ENCODE measurements at places on chromosomes 11 and 22.

DNA sequence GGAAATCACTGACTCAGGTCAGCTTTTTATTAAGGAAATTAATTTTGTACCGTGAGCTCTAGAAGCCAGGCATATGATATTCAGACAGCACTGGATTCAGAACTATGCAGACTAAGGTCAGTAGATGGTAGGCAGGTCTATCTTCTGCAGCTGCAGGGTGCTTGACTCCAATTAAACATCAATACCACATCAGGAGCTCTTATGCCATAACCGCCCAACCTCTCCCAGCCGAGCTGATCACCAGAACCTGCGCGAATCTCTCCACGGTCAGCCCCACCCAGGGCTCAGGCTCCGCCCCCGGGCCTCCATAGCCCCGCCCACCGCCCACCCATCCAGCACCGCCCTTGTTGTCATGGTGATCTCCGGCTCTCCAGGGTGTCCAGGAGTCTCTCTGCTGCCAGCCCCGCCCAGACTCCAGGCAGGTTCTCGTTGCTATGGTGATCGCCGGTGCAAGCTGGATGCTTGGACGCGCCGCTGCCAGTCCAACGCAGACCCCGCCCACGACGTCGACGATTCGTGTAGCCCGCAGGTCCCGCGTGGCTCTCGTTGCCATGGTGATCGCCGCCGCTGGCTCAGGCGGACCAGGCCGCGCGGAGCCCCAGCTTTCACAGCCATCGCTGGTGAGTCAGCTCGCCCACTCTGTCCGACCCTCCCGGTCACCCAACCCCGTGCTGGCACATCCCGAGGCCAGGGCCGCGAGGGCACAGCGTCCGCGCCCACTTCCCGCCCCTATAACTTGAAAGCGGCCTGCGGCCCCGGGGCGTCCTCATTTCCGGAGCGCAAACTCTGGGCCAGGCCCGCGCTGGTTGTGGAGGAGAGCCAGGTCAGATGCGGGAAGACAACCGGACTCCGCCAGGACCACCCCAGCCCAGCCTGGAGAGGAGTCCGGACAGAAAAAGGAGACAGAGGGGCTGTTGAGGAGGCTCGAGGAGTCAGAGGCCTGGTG, at the start of gene RAB36:
Gene RAB36, plus strand, starts transcription at position 546 of the 946 bp plus-strand sequence. CDS start 1,140 bp downstream, outside the sequence.
- DNase-seq: peak; percentile 63

GRCh38 chr11:133927690-133928627, 28.8 kb downstream of the IGSF9B start:
- DNase-seq: peak; percentile 50

DNA sequence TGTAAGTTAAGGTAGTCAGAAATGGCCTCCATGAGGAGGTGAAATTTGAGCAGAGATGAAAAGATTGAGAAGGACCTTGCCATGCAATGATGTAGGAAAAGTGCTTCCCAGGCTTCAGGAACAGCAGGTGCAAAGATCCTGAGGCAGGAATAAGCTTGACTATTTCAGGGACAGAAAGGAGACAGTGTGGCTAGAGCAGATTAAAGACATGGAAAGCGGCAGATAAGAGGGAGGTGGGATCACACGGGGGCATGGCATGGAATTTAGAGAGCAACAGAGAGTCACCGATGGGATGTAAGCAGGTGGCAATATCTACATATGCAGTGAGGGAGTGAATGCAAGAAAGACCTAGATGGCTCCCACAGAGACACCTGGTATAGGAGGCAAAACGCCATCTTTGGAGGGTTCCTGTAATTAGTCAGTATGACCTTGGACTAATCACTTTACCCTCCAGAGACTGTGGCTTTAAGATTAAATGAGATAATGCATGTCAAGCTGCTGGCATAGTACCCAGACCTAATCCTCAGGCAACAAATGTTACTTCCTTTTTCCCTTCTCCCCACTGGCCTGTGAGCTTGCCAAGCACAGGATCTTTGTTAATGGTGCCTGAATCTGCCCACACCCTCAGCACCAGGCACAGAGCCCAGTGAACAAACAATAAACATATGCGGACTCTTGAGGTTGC, 24.6 kb upstream of the ACER3 start:
- no peak for DNase-seq

- DNase-seq: no peak
Measured at GRCh38 chr11:111019871-111020670, 225.5 kb upstream of the POU2AF2 start.

GRCh38 chr11:46034041-46034440, 87.2 kb downstream of the PHF21A start:
- DNase-seq: no peak

- no peak for DNase-seq
Measured at GRCh38 chr11:102518296-102519094, 12.1 kb downstream of the MMP7 start.

- no peak for DNase-seq
Measured at GRCh38 chr22:35135165-35135564, 69.2 kb downstream of the ISX start.

DNA sequence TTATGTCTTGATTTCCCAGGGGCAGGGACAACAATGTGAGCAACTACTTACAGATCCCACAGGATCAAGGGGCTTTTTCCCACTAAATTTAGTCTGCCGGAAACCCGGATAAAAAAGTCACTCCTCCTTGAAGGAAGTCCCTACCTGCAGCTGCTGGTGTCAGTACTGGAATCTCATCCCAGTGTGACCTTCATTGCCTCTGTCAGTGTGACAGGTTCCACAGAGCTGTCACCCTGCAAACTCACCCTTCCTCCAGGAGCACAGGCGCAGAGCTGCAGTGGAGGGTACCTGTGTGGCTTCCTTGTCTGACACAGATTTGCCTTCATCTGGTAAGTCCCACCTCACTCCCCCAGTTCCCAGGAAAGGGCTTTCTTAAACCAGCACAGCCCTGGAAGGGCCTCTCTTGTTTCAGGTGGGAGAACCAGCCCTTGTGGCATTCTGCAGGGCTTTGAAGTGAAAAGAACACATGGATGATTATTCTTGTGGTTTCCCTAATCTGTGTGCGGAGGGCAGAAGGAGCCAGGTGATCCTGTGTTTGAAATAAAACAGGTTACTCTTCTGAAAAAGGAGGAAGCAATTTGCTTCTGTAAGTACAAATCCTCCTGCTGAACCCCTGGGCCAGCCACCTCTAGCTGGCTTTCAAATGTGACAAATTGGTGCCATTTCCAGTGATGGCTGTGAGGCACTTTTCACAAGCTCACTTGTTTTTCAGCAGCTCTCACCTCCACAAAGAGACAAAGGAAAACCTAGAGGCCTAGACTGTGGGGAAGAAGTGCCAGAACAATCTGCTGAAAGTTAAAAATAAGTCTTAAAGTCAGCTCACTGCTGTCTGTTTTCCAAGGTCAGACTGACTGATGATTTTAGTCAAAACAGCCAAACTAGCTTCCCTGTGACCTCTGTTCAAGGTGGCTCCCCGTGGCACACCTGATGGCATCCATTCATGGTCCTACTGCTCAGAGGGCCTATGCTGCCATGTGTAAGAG, 9.2 kb upstream of the PRSS23 start:
- DNase-seq: no peak

- DNase-seq: no peak
Measured at GRCh38 chr11:124917115-124917637, 1.9 kb upstream of the HEPN1 start.

GRCh38 chr22:42994276-42994916, 20.6 kb downstream of the PACSIN2 start:
- DNase-seq: no peak

DNA sequence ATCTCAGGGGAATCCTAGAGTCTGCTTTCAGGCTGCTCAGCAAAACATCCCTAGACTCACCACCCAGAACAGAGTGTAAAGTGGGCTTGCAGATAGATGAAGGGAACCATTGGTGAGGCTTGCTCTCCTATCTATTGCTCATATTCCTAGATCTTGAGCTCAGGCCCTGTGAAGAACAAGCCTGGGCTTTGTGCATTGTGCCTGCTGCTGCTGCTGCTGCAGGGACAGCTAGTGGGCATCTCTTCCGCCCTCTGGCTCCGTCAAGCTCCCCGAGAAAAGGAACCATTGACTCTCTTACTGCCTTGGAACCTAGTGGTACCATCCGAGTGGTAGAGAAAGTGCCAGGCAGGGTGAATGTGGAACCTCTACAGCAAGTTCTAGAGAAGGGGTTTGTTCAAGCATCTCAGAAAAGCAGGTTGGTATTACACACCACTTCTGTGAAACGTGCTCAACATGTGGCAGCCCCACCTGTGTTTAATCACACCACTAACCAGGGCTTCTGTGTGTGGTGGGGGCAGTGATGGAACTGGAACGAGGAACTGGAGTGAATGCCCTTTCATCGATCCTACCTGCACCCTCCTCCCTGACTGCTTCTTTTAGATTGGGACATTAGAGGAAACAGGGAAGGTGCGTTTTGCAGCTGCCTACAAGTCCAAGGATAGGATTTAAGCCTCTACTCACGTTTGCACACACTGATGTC, 4.4 kb downstream of the BACE1-AS start:
- DNase-seq: no peak

- DNase-seq: no peak
Measured at GRCh38 chr11:76664578-76665061, 5.9 kb downstream of the LRRC32 start.

GRCh38 chr22:33429281-33429680, 371.1 kb upstream of the SYN3 start:
- no peak for DNase-seq

Data from stimulated activated CD8-positive, alpha-beta memory T cell treated with anti-CD3 and anti-CD28 coated beads, Interleukin-4, amount 100 ng/mL, for 1 hour (primary cell).